ENCODE measurements at places on chromosomes 16 and 17.

GRCh38 chr16:86483-86952 is 8.5 kb downstream of the MPG start:
- no peak for DNase-seq

GRCh38 chr17:38912221-38912813 is 13.1 kb upstream of the LASP1NB start:
- no peak for DNase-seq

GRCh38 chr17:21510686-21511362 is 134.7 kb downstream of the KCNJ12 start:
- DNase-seq, result no peak

DNA sequence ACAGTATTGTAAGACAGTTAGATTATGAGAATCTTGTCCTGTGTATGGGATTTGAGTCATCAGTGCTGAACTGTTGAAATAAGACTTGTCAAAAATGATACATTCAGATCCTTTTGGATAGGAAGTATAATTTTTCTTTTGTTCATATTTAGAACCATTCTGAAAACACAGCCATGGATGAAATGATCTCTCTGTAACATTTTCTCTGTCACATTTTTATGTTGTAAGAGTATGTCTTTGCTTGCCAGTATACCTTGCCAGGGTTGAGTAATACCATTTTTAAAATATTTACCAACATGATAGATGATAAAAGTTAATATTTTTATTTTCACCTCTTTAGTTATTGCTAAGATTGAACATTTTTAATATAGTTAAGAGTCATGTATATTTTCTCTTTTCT is 45.0 kb downstream of the NSRP1 start:
- no peak for DNase-seq

GRCh38 chr17:10234033-10234432 is 35.6 kb upstream of the GAS7 start:
- no peak for DNase-seq

DNA sequence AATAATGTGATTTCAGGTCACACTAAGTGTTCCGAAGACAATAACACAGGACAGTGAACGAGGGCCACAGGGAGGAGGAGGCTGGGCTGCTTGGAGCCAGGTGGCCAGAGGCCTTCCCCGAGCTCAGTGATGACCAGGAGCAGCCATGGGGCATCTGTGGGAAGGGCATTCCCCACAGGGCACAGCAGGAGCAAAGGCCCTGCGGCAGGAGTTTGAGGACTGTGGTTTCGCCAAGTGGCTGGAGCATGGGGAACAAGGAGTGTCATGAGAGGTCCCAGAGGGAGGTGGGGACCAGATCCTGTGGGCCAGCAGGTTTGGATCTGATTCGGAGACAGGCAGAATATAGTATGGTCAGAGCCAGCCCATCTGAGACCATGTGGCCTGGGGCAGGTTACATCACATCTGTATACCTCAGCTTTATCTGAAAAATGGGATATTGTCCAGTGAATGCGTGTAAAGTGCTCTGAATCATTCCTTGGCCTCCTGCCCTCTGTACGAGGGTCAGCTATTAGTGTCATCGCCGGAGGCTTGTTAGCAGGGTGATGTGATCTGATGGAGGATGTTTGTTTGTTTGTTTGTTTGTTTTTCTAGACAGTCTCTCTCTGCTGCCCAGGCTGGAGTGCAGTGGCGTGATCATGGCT is 176.8 kb downstream of the KATNIP start:
- no peak for DNase-seq

- no peak for DNase-seq
Measured at GRCh38 chr17:63035695-63036094, 69.7 kb downstream of the TANC2 start.

DNA sequence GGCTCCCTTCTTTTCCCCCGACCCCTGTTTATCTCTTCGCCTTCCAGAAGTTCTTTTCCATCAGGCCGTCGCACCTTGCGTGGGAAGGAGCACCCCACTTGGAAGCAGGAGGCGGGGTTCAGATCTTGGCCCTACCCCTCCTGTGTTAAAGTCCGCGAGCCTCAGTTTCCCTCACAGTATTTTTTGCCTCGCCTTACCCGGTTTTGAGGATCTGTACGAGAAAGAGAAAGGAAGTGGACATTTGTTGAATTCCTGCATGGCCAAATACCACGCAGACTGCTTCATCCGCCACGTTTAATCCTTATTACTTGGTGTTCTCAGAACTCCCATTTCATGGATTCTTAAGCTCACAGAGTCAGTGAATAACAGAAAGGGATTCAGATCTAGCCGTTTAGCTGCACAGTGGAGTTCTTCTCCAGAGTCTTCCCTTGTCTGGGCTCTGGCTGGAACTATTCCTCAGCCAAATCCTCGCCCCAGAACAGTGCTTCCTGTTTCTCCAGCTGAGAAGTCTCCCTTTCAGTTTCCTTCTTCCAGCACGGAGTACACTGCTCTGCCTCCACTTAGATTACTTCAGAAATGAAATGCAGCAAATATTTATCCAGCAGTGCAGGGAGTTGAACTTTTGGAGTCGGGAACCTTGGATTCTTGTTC is 590 bp downstream of the TMEM219 start:
- DNase-seq, result no peak

GRCh38 chr17:81162491-81162890 is 2.8 kb upstream of the PVALEF start:
- DNase-seq, result no peak

GRCh38 chr17:45292696-45293412 is 24.0 kb downstream of the MAP3K14 start:
- DNase-seq, result no peak

DNA sequence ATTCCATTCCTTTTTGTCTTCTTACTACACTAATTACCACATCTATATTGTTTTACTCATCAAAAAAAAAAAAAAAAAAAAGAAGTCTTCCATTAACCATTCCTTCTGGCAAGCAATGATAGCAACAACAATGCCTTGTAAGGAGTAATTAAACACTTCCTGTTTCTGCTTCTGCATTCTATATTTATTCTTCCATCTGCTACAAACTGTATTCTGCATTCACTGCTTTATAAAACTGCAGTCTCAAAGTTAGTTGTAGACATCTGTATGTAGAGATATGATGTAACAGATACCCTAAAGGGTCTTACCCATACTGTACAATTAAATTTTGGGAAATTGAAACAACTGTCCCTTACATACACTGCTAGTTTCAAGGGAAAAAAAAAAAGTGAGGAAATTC is 28.7 kb upstream of the ABCA6 start:
- no peak for DNase-seq

DNA sequence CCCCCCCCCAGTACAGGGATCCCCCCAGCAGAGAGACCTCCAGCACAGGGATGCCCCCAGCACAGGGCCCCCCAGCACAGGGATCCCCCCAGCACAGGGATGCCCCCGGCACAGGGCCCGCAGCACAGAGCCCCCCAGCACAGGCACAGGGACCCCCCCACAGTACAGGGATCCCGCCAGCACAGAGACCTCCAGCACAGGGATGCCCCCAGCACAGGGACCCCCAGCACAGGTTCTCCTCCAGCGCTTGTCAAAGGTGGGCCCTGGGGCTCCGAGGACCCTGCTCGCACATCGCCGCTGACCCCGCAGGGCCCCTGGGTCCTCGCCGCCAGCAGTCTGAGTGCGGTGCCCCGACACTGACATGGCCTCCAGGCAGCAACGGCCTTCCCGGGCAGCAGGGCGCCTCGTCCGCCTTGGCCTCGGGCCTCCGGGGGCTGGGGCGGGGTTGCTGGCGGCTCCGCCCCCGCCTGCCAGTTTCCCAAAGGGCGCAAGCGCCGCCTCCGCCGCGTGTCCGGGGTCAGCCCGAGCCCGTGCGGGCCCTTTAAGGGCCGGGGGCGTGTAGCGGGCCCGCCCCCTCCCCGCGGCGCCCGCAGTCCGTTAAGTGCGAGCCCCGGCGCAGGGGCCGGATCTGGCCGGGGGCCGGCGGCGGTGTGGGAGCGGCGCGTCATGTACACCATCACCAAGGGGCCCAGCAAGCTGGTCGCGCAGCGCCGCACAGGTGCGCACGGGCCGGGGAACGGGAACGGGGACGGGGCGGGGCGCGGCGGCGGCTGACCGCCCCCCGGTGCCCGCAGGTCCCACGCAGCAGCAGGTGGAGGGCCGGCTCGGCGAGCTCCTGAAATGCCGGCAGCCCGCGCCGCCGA is at the start of gene MCRIP2:
TSS of gene MCRIP2 (plus strand) at position 503 of the 863 bp plus-strand sequence. CDS start at position 667, 164 bp downstream.
- peak; percentile 53 for DNase-seq

GRCh38 chr17:82960419-82961271 is 118.8 kb upstream of the METRNL start:
- no peak for DNase-seq

- DNase-seq, result peak; percentile 19
Measured at GRCh38 chr17:20121359-20122253, 112.4 kb downstream of the SPECC1 start.

DNA sequence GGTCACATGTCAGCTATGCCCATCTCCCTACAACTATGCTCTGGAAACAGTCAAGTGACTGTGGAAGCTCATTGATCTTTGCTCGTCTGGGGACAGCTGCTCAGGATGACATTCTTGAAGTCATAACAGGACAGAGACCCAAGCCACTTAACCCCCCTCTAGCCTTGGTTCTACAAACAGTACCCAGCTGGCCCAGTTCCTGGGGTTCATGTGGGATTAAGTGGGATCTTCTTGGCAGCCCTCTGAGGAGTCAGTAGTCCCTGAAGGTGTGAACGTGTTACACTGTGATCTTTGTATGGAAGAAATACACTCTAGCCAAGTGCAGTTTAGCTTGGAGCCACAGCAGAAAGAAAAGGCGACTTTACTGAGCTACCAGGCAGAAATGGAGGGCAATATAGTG is 25.8 kb downstream of the UBN1 start:
- no peak for DNase-seq

- no peak for DNase-seq
Measured at GRCh38 chr16:68365167-68365817, 54.5 kb downstream of the PRMT7 start.

- DNase-seq, result no peak
Measured at GRCh38 chr16:1439058-1439698, 5.2 kb downstream of the CCDC154 start.

DNA sequence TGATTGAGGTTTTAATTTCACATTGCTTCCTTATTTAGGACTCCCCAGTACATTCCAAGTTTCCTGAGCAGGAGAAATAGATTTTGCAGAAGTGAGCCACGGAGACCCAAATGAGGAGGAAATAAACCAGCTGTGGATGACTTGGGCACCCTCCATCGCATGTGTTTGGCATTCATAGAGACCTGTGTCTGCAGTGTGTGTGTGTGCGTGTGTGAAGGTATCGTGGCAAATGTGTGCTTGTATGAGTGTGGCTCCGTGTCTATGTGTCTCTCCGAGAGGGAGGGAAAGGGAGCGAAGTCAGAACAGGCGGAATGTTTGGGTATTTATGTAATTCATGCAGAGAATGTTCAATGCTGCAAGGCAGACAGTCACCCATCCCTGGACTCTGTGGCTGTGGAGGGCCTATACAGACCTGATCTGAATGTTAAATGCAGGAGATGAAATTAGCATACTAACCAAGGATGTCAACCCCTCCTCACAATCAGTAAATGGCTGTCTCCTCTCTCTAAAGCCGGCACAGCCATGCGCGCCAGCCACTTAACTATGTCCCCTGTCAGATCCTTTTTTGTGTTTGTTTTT is 186.0 kb upstream of the ZFHX3 start:
- DNase-seq, result no peak

DNA sequence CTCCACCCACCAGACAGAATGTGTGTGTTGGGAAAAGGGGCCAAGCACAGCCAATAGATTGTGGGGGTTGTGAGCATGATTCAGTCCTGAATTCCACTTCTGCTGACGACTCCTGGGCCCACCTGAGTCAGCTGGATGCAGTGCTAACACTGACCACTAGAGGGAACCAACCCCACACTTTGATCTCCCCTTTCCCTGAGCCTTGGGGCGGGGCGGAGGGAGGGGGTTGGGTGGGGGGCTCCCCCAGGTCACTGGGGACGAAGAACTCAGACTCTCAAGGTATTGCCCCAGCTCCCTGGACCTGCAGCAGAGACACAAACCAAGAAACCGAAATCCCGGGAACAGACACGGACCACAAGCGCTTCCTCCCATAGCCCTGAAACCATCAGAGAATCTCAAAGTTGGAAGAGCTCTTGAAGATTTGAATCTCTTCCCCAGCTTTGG is 621 bp upstream of the CSHL1 start:
- peak; percentile 50 for DNase-seq

GRCh38 chr16:88322500-88322970 is 60.2 kb upstream of the ZNF469 start:
- DNase-seq, result no peak

GRCh38 chr17:78081551-78081950 is 47.0 kb downstream of the TMC6 start:
- DNase-seq, result no peak

DNA sequence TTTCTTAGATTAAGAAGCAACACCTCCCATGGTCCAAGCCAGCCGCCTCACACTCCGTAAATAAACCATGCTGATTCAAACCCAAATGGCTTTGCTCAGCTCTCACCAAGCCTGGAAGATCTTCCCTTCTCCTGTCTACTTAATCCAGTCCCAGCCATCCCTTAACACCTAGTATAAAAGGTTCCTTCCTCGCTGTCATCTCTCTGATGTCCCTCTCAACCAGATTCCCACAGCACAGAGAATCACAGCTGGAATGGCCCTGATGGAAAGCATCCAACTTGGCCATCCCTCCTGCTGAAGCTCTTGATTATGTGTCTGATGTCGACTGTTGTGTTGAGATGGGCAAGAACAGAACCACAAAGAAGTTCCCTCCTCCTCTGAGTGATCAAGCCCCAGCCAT is 50.6 kb upstream of the ADCY9 start:
- no peak for DNase-seq

DNA sequence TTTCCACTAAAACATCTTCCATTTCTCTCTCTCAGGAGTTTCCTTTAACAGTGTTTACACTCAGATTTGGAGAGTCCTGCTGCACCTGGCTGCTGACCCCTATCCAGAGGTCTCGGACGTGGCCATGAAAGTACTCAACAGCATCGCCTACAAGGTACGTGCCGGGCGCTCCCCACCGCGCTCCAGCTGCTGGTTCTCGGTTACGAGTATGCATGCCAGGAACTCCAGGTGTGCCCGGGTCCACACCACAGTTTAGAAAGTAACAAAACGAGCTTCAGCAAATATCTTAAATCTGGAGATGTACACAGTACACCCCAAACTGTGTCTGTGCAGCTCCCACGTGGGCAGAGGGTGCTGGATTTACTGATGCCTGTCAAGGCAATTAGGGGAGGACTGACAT is 82.9 kb upstream of the CHMP6 start:
- DNase-seq, result no peak

Data from effector memory CD4-positive, alpha-beta T cell (primary cell).